ENCODE measurements at places on chromosomes 5 and 9. TPM values are rescaled to one million over a fixed set of nuclear protein-coding genes. Genes with fewer than 3 reads are reported as not detected.

GRCh38 chr5:132294728-132295504, 722 bp downstream of the SLC22A4 start:
- no peaks in the 10 kb centered on the region for H3K27me3 ChIP-seq
- peak; percentile 85 for DNase-seq
- peak overlapping the region; percentile 68 for H3K4me3 ChIP-seq
- H3K36me3 ChIP-seq: no peaks in the 10 kb centered on the region
- H3K27ac ChIP-seq: peak overlapping the region; percentile 97

GRCh38 chr5:38197118-38197517, 61.2 kb upstream of the EGFLAM start:
- no peaks in the 10 kb centered on the region for H3K36me3 ChIP-seq
- H3K4me3 ChIP-seq: no peak overlapping the region
- no peaks in the 10 kb centered on the region for H3K4me1 ChIP-seq
- H3K27ac ChIP-seq: no peak overlapping the region

DNA sequence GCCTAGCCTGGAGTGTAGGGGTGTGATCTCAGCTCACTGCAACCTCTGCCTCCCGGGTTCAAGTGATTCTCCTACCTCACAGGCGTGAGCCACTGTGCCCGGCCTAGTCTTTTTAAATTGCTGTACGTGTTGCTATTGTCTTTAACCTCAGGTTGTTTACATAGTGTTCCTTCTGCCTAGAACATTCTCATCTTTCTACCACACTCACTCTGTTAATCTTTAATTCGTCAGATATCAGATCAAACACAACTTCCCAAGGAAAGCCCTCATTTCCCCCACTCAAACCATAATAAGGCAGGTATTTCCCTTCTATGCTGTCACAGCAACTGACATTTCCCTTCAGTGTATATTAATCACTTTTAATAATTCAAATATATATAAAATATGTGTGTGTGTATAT, 1310.0 kb upstream of the C9orf72 start:
- H3K27ac ChIP-seq: no peak overlapping the region
- no peaks in the 10 kb centered on the region for H3K27me3 ChIP-seq
- H3K36me3 ChIP-seq: no peaks in the 10 kb centered on the region
- DNase-seq: no peak
- no peak overlapping the region for H3K4me3 ChIP-seq

GRCh38 chr5:87393331-87393730, 19.4 kb downstream of the CCNH start:
- H3K27ac ChIP-seq: no peak overlapping the region
- no peak overlapping the region for H3K4me3 ChIP-seq
- DNase-seq: no peak
- H3K4me1 ChIP-seq: peaks cover 8% of the 10 kb centered on the region
- H3K27me3 ChIP-seq: no peaks in the 10 kb centered on the region
- H3K36me3 ChIP-seq: peaks cover 100% of the 10 kb centered on the region

DNA sequence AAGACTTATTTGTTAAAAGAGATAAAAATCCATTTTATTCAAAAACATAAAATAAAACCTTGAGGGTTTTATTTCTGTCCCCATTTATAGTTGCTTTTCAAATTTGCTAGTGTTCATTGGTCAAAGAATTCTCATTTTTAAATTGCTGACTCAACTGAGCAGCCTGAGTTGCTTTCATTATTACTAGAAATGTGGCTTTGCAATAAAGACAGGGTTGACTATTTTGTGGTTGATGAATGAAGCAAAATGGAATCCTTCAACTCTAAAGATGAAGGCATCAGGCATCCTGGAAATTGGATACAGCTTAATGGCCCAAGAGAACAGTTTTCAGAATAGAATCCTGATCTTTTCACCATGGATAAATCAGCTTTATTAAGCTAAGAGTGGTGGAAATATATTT, 23.9 kb upstream of the PPP3R2 start:
- H3K4me3 ChIP-seq: no peak overlapping the region
- no peak overlapping the region for H3K27ac ChIP-seq
- H3K27me3 ChIP-seq: no peaks in the 10 kb centered on the region
- H3K4me1 ChIP-seq: no peaks in the 10 kb centered on the region
- H3K36me3 ChIP-seq: no peaks in the 10 kb centered on the region

DNA sequence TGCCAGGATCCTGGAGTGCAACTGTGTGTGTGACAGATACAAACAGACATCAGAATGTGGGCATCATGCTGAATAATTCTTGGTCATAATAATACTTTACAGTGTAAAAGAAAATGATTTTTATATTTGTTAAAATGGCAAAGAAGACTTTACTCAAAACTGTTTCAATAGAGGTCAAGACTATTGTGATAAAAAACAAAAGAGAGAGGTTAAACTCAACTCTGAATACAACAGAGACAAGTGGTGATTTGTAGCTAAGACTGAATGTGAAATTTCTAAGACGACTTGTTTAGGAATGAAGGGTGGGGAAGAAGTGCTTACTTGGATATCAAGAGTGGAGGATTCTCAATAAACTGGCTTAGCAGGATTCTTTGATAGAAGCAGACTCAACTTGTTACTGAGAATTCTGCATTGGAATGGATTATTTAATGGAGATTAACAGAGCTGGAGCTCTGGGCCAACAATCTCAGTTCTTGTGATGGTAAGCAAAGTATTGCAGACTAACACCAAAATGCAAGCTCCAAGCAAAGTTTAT, 457.4 kb upstream of the CDH18 start:
- no peak for DNase-seq
- no peaks in the 10 kb centered on the region for H3K36me3 ChIP-seq
- no peaks in the 10 kb centered on the region for H3K4me1 ChIP-seq
- H3K4me3 ChIP-seq: no peak overlapping the region
- no peaks in the 10 kb centered on the region for H3K27me3 ChIP-seq

GRCh38 chr9:130478736-130479575, 34.2 kb downstream of the ASS1 start:
- H3K27ac ChIP-seq: no peak overlapping the region
- no peak for DNase-seq
- no peaks in the 10 kb centered on the region for H3K36me3 ChIP-seq
- peaks cover 15% of the 10 kb centered on the region for H3K27me3 ChIP-seq
- no peak overlapping the region for H3K4me3 ChIP-seq

IL33 gene
- total RNA-seq: 42.9 TPM

SLC12A7 gene
- 45.0 TPM for total RNA-seq

SLCO6A1 gene
- total RNA-seq: not detected

CARD9 gene
- 11.1 TPM for total RNA-seq

PCDHB6 gene
- total RNA-seq: 0.73 TPM

Data from left lung (tissue), 14 donors.